ENCODE measurements at places on chromosomes 5 and 9.

DNA sequence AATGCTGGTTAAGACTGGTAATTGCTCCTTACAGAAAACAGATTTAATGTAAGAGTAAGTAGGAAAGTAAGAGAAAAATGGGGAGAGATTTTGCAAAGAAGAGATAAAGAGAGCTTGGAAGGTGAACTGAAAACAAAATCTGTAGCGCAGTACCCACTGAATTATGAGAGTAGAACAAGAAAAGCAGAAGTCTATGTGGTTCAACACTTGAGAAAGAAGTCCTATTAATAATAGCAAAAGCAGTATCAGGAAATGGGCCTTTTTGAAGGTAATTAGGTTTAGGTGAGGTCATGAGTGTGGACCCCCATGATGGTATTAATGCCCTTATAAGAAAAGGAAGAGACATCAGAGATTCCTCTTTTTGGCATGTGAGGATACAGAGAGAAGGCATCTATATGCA lies 460.6 kb downstream of the CETN3 start:
- DNase-seq: no peak

GRCh38 chr9:21527579-21527978 lies 45.5 kb upstream of the IFNE start:
- DNase-seq: no peak

- DNase-seq: no peak
Observed at GRCh38 chr5:35371951-35372426, 141.7 kb upstream of the PRLR start.

GRCh38 chr5:33530183-33531036 lies 89.6 kb downstream of the TARS1 start:
- DNase-seq: no peak

GRCh38 chr5:96997265-96997859 lies 61.5 kb downstream of the LNPEP start:
- DNase-seq: peak; percentile 38

GRCh38 chr5:38532165-38532669 lies 24.2 kb downstream of the LIFR start:
- DNase-seq: no peak

- DNase-seq: no peak
Observed at GRCh38 chr9:88672874-88673689, 138.1 kb downstream of the NXNL2 start.

DNA sequence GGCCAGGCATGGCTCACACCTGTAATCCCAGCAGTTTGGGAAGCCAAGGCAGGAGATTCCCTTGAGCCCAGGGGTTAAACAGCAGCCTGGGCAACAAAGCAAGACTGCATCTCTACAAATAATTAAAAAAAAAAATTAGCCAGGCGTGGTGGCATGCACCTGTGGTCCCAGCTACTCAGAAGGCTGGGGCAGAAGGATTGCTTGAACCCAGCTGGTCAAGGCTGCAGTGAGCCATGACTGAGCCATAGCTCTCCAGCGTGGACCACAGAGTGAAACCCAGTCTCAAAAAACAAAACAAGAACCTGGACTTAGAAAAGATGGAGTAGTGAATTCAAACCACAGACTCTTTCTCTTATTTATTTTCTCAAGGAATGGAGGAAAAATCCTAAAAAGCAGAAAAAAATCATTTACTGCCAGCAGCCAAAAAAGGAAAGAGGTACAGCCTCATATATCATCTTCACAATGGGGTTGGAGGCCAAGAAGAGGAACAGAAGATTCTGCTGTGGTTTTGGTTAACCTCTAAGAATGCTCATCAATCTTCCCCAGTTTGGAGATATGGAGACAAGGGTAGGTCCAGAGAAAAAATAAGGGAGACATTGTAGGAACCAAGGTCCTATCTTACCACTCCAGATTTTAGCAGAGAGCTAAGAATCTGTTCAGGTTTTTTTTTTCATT lies 40.0 kb upstream of the MYO10 start:
- no peak for DNase-seq

GRCh38 chr9:13841746-13842462 lies 472.0 kb downstream of the NFIB start:
- no peak for DNase-seq

DNA sequence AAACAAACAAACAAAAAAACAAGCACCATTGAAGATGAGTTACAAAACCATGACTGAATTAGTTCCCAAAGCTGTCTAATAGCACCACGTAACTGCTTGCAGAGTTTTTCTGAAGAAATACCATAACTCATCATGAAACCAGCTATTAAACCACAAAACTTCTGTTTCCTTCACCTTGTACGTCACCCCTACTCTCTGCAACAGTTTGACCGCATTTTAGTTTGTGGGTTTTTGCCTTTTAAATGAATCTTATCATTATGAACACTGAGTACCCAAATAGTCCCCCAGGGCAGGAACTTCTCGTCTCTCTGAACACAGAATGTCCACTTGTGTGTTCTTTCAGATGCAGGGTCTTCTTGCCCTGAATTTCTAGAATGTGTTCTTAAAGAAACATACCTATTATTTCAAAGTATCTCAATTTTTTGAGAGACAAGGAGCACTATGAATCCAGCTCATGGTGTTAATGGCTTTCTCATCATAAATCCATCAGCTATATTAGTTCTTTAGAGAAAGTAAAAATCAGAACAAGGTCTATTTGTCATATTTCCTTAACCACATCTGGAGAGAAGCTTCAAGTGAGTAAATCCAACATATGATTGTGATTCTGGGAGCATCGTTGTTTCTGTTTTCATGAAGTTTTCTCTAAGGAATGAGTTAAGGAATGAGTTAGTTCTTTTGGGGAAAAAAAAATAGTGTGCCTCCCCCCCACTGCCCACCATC lies 210.6 kb downstream of the AUH start:
- DNase-seq: no peak

DNA sequence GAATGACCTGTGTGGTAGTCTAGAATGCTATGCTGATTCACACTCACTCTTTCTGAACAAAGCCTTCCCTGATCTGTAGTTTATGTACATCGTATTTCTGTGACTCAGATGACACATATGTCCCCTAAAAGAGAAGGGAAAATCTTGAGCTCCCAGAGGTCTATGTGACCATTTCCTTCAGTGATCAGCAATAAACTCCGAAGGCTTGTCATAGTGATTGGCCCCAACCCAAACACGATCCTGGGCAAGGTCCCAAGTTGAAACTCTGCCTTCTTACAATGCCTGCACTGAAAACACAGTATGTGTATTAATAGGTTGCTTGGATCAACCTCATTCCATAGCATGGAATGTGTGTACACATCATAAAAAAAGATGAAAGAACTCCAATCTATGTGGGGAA lies 685.8 kb downstream of the MAT2B start:
- no peak for DNase-seq

DNA sequence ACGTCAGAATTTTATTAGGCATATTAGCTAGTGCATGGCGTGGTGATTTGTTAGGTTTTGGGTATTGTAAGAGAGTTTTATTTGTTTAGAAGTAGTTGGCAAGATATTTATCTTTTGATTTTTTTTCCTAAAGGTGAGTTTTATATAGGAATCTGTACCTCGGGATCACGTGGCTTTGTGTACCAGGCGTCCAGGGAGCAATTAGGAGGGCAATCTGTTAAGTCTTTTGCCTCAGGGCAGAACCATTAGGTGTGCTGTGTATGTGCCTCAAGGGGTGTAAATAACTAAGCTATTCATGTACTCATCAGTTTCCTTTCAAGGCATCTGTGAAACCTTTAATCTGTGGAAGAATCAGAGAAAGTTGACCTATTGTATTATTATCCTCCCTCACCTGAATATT lies 39.4 kb downstream of the ZSWIM6 start:
- DNase-seq: no peak

DNA sequence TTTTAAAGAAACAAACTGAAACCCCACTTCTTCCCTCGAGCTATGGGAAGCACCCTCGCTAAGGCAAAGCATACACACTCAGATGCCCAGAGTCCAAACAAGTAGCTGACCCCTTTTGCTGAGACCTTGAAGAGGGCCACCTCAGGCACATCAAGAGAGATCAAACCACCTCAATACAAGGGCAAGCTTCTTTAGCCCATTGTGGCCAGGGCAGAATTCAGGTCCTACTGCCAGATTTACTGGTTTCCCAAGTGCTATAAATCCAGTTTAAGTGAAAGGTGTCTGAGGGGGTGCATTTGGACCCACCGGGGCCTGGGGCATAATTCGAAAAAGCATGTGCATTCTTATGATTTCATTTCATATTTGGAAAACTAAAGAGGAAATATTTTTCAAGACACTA lies 40.4 kb downstream of the NEURL1B start:
- no peak for DNase-seq

- no peak for DNase-seq
Observed at GRCh38 chr9:108117795-108118194, 628.2 kb upstream of the KLF4 start.

DNA sequence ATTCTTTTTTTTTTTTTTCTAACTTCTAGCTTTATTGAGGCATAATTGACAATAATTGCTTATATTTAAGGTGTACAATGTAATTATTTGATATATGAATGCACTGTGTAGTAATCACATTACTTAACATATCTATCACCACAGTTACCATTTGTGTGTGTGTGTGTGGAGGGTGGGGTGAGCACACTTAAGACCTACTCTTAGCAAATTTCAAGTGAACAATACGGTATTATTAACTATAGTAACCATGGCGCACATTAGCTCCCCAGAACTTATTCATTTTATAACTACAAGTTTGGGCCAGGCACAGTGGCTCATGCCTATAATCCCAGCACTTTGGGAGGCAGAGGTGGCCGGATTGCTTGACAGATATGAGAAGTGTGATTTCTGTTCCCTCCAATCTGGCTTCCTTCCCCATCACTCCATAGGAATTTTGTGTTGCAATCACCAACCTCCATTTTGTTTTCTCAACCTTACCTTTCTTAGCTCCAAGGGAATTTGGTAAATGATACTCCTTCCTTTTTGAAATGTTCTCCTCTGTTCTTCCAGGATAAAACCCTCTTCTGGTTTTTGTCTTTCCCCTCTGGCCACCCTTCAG lies 14.9 kb downstream of the TXN start:
- DNase-seq: no peak

GRCh38 chr9:4164356-4164755 lies 135.5 kb downstream of the GLIS3 start:
- no peak for DNase-seq

- no peak for DNase-seq
Observed at GRCh38 chr5:135219868-135220267, 179.2 kb downstream of the MACROH2A1 start.

DNA sequence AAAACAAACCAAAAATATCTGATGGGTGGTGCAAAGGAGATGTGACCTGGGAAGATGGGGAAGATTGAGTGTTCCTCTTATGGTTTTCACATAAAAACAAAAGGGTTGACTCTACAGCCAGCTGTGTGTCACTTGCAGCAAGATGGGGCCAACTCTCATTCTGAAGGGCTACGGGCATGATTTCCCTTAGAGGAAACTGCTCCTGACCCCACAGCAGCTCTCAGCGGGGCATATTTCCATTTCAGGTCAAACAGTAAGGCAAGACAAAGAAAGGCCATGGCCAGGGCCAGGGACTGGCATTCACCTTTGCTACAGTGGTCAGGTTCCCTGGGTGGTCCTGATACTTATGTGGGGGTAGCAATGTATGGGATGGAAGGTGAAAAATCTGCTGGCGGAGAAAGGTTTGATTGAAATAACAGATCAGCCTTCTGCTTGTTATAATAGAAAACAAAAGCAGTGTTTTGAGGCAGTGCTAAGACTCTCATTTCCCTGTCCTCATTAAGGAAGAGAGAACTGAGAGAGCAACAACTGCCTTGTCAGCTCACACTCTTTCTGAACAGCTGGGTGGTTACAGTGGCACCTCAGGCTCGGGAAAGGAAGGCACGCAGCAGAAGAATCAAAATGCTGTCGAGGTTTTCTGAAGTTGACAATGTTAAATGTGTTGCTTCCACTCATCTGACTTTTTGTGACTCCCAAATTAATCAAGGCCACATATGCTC lies 120.7 kb upstream of the PCA3 start:
- DNase-seq: no peak

GRCh38 chr9:36392489-36392888 lies 7.6 kb downstream of the RNF38 start:
- no peak for DNase-seq

DNA sequence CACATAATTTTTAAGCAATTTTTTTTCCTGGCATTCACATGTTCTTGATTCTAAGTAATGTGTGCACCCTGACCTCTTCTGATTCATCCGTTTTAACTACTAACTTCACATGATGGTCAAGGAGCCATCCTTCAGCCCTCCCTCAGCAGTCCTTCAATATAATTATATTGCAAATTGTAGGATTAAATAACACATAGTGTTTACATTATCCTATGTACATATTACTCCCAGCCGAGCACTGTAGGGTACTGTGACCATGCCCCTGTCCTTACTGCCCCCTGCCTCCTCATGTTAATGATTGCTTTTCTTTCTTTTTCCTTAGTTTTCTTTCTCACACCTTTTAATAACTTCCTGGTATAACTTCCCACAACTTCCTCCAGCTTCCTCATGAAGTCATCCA lies 96.3 kb upstream of the FANCC start:
- DNase-seq: no peak

- no peak for DNase-seq
Observed at GRCh38 chr9:129836311-129837007, 1.2 kb downstream of the USP20 start.

GRCh38 chr5:60507687-60508086 lies 192.3 kb downstream of the DEPDC1B start:
- no peak for DNase-seq

DNA sequence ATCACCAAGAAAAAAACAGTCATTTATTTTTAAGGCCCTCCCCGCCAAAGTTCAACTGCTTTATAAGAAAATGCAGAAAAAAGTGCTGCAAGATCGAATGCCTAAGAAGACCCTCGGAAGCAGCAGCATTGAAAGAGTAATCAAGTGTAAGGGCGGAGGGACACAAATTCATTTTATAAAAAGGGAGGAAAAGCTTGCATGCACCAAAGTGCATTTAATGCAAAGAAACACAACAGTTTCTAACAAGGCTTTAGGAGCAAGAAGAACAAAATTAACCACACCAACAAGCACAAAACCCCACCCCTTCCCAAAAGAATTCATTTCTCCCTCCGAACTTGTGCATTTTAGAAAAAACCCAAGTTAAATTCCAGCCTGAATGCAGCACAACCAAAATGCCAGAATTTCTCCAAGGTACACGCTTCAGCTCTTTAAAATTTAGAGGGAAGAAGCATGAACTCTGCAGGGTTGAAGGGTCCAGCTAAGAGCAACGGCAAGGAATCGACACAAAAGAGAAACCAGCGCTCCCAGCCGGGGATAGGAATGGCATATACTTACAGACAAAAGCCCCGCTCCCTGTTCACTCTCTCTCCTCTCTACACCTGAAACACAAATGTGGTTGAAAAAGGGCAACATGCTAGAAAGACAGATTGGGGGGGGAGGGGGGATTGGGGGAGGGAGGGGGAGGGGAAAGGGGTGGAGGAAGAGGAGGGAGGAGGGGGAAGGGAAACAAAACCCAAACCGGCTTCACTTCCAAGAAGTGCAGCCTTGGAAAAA lies at the start of gene NREP:
NREP (minus strand) TSS at position 614 of the 774 bp plus-strand sequence. CDS start 1,422 bp downstream, outside the sequence.
- DNase-seq: peak; percentile 21

- DNase-seq: no peak
Observed at GRCh38 chr9:14868772-14869583, 41.2 kb downstream of the FREM1 start.

DNA sequence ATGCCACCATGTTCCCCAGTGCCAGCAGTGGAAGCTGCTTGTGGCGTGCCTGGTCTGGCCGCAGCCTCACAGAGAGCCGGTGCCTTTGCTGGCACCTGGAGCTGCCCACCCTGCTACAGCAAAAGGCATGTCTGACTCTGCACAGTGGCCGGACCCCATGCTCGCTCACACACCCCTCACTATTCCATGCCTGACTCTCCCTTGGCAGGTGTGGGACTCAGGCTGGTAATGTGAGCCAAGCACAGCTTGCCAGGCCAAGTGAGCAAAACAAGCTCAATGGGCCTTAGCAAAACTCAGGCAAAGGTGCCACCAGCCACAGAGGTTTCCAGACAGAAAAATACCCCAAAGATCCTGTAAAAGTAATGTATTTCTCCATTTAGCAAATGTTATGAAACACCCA lies 15.5 kb downstream of the GNA14 start:
- no peak for DNase-seq

Measured in putamen (tissue), 1 donor.